MCF 10A (cell line): ENCODE measurements at places on chromosomes 6 and 20.
A peak's percentile ranks its signal among the peaks of the same experiment; 100 is the strongest.

GRCh38 chr6:150142670-150143515 lies at the start of gene PPP1R14C:
TSS of gene PPP1R14C (plus strand) at chr6:150143044. CDS start at chr6:150143193, 149 bp downstream.
- DNase-seq = peak; percentile 65

DNA sequence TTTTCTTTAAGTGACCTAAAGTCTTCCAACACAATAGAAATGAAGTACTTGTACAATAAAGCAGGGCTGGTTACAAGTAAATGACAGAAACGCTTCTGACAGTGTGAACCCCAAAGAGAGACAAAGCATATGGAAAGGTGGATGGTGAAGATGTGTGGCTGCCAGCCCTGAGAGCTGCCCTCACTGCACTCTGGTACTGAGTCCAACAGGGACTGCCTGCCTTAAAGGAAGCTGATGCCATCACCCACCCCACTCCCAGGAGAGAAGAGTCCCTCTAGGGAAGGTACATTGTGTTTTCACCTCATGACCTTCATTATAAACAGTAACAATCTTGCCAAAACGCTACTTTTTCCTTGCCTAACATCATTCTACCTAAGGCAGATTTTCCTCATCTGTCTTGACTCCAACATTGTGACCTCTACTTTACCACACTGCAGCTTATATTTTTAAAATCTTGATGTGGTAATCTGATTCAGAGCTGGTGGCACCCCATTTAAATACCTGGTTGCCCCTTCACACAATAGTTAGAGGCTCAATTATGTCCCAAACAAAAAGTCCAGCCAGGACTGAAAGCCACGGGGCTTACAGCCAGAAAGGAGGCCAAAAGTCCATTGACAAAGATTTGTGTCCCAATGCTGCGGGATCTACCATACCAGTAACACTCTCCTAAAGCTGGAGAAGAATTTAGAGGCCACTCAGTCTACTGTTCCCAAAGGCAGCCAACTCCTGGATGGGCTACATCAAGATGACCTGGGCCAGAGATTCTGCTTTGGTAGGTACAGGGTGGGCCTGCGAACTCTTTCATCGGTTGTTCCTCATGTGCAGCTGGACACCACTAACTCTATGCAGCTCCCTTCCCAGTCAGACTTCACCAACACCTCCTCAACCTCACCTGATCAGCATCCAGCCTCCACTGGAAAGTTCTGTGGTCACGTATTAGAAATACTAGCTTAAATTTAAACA lies 4.4 kb downstream of the APMAP start:
- DNase-seq = peak; percentile 10

GRCh38 chr20:32034581-32035425 lies 17.2 kb upstream of the HCK start:
- peak; percentile 16 for DNase-seq

DNA sequence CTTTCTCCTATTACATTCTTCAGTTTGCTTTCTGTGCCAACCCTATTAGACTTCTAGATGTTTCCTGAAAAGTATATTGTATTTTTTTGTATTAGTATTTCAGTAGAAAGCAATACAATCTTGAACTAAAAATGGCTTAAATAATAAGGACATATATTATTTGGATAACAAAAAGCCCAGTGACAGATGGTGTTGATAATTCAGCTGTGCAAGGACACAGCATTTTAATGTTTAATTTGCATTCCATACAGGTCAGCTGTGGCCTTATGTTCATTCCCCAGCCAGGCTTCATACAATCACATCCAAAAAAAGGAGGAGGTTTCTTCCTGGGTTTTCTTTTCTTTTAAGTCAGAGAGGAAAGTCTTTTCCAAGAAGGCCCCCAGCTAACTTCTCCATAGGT lies 236.9 kb downstream of the CD109 start:
- DNase-seq = no peak

DNA sequence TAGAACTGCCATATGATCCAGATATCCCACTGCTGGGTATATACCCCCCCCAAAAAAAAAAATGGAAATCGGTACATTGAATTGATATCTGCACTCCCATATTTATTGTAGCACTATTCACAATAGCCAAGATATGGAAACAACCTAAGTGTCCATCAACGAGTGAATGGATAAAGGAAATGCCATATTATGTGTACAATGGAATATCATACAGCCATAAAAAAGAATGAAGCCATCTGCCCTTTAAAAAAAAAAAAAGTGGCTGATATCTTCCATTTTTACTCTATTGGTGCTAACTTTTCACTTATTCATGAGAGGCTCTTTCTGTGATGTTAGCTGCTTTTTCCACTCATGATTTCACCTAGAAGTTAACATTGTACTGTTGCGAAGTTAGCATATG lies 156.5 kb downstream of the REV3L start:
- DNase-seq = no peak

GRCh38 chr6:20427856-20428255 lies 26.2 kb downstream of the E2F3 start:
- no peak for DNase-seq

- DNase-seq = no peak
These were observed 116.5 kb downstream of the TRDN start for GRCh38 chr6:123520217-123520616.

GRCh38 chr6:170268216-170269129 lies 22.4 kb downstream of the DLL1 start:
- DNase-seq = no peak

GRCh38 chr6:20260360-20260759 lies 48.1 kb upstream of the MBOAT1 start:
- DNase-seq = no peak

- DNase-seq = no peak
These were observed 1046.7 kb upstream of the MAP3K7 start for GRCh38 chr6:91633374-91634111.

DNA sequence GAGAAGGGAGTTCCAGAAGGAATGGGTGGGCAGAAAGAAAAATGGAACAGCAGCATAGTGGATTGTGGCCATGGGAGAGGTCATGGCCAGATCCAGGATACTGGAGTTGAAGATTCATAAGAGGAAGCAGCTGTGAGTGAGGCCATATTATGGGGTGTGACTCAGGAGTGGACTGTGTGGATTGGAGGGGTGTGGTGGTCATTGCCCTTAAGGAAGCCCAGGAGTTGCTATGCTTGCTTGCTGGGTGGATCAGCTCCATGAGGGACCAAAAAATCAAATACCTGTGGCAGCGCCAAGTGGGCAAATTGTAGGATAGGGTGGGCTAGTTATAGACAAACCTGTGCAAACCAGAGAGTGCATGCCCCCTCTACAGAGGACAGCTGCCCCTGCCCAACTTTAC lies 18.3 kb downstream of the LRRC1 start:
- DNase-seq = no peak

DNA sequence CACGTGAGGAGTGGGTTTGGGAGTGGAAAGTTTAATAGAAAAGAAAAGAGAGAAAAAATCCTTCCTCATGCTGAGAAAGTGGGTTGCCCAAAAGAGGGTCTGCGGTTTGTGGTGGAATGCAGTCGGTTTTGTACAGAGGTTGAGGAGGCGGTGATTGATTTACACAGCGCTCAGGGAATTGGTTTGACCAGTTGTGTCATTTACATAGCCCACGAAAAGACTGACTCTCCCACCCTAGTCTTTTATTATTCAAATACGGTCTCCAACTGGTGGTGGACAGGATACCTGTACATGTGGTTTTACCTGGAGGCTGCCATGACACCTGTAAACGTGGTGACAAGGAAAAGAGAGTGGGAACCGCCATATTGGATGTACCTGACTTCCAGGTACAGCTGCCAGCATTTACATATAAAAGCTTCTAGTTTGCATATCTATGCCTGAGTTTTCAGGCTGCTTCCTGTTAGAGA lies 42.1 kb downstream of the HLA-DPB1 start:
- no peak for DNase-seq

DNA sequence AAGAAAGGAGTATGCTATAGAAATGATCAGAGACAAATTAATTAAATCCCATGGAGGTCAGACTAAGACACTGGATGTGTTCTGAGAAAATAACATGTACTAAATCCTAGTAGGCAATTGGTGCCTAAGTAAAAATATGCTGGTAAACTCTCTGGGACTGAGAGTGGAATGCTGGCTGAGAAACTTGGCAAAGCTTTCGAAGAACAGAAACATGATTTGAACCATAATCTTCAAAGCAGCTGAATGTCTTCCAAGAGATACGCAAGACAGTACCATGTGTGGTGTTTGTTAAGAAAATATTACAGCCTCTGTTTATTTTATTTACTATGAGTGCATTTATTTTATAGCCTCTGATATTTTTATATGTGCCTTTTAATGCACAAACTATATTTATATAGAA lies 55.2 kb downstream of the EFHC1 start:
- no peak for DNase-seq

DNA sequence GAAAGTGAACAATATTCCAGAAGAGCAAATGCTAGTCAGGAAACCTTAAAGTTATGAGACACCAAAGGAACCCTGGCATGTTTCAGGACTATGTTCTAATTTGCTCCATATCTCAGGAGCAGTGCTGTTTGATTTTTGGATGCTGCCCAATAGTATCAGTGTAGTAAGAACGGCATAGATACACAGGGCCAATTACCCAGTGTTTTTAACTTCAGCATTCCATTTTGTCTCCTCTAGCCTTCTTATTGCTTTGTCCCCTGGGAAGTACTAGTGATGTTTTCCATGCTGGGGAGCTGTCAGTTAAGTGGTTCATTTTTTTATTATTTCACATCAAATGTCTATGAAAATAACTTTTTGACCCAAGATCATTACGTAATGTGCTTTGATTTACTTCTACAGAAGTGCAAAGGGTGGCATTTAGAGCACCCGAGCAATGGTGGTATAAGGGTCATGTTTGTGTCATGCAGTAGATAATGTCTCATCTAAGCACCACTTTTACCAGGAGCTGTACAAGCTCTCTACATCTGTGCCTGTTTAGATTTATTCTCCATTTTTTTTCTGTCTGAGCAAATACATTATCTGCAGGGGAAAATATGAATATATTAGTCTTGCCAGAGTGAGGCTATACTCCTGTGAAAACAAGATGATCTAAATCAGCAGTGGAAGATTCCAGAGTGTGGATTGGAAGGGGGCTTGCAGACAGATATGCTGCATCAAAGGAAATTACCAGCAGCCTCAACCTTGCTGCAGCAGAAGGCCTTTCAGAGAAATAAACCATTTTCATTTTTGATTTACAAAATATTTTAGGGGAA lies 198.8 kb upstream of the OPRM1 start:
- DNase-seq = no peak

DNA sequence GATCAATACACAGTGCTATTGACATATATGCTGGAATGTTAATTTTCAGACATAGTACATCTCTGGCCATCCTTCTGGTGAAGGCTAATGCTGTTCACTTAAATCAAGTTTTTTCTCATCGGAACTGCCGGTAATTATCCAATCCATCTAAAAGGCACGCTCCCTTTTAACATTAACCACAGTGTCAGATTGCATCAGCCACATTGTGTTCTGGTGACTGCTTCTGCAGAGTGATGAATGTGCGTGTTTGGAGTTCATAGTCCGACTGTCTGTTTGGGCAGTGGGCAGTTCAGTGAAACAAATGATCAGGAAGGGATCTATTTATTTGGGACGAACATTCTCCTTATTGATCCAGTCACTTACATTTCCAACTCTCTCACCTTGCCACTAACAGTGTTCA lies 49.5 kb downstream of the SOBP start:
- DNase-seq = no peak

GRCh38 chr6:157124485-157125254 lies 198.6 kb downstream of the TMEM242 start:
- no peak for DNase-seq

DNA sequence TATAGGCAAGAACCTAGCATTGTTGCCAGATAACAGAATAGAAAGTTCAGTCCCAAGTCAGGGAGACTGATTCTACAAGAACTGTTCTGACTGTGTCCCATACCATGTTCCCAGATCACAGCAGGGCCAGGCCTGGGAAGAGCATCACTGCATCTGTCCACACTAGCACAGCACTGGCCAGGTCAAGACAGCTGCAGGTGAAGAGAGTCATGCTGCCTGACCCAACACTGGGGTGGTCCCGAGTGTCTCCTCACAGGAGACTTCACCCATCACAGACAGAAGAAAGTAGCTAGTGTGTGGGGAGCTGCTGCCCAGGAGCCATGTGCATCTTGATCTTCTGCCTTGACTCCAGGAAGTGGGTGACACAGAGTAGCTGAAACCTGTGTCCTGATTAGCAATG lies 1.3 kb upstream of the CST9L start:
- DNase-seq = no peak

DNA sequence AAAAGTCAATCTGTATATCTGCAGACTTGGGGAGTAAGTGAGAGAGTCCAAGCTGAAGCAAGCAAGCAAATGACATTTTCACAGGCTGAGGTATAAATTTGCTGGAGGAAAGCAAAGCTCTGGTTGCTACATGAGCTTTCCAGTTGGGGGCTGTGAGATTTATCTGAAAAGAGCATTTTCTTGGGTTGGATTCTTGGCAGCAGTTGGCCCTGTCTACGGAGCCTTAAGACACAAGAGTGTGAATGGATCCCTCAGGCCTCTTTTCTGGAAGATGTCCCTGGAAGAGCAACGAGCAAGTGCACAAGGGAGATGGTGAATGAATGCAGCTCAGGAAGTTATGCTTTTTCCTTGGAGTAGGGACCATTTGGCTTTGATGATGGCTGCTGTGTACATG lies 30.8 kb downstream of the ISM1 start:
- DNase-seq = no peak

DNA sequence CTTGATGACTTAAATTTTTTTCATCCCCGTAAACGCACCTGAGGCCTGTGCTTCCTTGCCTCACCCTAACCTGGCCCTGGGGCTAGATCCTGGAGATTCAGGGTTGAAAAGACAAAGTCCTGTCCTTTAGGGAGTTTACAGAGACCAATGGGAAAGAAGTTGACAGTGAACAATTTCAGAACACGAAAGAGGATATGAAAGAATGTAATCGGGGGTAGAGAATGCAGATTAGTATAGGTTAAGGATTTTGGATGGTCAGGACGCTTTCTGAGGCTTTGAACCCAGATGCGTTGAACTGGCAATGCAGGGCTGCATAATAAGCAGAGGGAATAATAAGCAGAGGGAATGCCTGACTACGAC lies 1.7 kb upstream of the FBXO5 start:
- no peak for DNase-seq

DNA sequence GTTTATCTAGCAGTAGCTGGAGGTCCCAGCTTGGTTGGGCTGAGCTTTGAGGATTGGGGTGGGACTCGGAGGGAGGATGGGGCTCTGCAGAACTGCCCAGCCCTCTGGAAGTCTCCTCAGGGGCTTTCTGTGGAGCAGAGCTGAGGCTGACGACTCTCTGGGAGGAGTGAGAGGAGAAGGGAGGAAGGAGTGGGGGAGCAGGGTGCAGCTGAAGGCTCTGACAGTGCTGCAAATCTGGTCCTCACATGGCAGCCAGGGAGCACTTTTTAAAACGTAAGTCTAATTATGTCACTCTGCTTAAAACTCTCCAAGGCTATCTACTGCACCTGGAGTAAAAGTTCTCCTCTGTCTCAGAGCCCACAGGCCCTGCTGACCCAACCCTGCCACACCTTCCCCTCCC lies 32.4 kb downstream of the GRM4 start:
- DNase-seq = no peak

DNA sequence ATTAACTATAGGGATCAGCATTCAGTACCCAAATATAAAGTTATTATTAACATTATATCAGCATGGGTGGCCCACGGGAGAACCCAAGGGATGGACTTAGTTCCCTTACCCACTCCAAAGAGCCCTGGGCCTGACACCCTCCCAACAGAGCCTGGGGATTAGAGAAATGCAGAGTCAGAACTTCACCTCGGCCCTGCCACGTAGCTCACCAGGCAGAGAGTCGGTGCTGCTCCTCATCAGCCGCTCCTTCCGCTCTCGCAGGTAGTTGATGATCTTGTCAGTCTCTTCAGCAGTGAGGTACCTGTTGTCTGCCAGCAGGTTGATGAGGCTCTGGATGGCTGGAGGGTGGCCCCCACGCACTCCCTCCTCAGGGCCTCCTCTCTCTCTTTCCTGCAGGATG lies 26.6 kb downstream of the NCOA5 start:
- DNase-seq = no peak
